H54 (cell line): ENCODE measurements at places on chromosomes 11 and 22.
A peak's percentile ranks its signal among the peaks of the same experiment; 100 is the strongest.

GRCh38 chr11:15843309-15843872 lies 513.0 kb downstream of the SOX6 start:
- no peak for DNase-seq

DNA sequence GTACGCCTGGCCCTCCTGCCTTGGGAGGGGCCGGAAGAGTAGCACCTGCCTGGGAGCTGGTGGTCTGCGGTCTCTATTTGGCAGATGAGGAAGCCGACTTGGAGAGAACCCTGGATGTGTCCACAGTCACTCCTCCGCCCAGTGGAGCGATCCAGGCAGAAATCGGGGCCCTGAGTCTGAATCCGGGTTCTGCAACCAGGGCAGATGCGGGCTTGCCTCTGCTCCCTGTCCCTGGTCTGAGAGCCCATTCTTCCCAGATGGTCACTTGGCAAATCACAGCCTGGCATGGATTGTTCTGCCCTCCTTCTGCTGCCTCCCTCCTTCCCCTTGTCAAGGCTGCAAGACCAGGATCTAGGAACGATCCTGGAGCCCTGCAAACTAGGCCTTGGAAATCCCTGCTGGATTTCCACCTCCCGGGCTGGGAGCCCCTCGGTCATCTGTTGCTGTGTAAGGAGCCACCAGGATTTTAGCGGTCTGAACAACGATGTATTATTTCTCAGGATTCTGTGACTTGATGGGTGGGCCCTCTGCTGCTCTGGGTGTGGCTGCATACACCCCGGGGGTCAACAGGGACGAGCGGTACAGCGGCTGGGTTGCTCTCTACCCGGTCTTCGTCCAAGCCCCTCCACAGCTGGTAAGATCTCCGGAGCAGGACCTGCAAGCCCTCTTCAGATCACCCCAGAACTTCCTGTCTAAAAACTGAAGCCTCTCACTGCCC lies 2.0 kb upstream of the ASCL2 start:
- DNase-seq, result no peak

- peak; percentile 82 for DNase-seq
Observed at GRCh38 chr11:69449320-69450063, 32.0 kb upstream of the LINC01488 start.

- no peak for DNase-seq
Observed at GRCh38 chr11:94988748-94989147, 15.2 kb downstream of the KDM4D start.

DNA sequence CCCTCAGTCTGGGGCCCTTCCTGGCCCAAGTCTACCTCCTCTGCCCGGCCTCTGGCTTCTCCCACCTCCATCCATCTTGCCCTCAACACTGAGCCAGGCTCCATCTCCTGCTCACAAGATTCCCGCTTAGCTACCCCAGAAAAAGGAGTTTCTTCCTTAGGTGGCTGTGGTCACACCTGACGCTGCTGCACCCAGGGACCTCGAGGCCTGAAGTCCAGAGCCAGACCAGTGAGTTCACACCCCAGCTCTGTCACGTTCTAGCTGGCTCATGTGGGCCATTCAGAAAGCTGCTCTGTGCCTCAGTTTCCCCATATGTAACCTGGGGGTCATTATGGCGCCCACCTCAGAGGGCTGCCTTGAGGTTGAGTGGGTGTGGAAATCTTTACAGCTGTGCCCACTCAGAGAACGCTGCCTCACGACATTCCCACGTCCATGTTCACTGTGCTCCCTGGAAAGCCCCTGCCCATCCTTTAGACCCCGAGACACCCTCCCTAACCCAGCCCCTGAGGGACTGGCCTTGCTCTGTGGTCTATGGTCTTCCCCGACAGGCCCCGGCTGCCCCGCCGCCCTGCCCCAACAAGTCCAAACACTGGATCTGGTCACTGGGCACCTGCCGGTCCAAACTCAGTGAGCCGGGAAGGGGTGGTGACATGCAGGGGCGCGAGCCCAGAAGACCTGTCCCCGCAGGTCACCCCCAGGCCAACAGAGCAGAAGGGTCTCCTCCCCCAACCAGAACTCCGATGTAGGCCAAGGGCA lies 9.8 kb downstream of the PLXNB2 start:
- no peak for DNase-seq

GRCh38 chr11:45599161-45599943 lies 66.1 kb downstream of the CHST1 start:
- no peak for DNase-seq

GRCh38 chr11:35723913-35724312 lies 61.3 kb downstream of the TRIM44 start:
- DNase-seq, result no peak

DNA sequence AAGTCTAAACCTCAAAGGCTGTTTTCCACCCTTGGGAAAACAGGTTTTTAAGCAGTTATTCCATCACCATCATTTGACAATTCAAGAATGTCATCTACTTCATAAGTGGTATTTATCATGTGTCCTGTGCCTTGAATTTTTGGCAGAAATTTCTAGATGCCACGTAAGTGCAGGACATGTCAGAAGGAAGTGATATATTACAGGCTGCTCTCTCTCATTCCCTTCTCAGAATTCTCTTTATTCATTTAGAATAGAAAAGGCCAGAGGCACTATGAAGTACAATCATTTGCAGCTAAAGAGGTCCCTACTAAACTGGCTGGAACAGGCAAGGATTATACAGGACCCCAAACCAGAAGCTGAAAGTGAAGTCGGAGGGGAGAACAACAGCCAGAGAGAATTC lies 11.9 kb downstream of the RBFOX2 start:
- no peak for DNase-seq

DNA sequence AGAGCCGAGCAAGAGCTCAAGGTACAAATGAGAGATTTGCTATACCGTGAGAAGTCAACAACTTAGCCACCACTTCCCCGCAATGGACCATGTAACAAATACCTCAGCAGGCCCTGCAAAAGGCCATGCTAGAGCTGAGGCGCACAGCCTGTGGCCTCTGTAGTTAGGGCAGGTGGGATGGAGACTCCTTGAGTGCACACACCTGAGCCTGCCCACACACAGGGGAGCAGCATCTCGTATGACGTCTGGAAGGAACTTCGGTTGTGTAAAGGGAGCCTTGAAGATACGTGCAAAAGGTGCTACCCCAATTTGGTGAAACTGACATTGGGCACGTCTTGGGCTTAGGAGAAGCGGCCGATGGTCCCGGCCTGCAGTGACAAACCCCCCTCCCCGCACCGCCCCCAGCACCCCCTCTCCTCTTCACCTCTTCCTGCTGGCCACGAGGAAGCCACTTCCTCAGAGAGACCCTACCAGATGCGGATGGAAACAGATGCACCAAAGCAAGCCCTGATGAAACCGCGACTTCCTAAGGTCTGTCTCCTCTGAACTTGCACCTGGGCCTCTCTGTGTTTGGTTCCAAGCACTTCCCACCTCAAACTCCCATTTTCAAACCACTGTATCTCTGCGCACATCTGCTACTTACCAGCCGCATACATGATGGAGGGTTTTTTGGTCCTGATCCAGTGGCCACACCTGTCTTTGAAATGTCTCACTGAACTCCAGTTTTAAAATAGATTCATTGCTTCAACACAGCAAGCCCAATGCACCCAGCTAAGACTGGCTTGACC lies 10.6 kb downstream of the CDPF1 start:
- no peak for DNase-seq

DNA sequence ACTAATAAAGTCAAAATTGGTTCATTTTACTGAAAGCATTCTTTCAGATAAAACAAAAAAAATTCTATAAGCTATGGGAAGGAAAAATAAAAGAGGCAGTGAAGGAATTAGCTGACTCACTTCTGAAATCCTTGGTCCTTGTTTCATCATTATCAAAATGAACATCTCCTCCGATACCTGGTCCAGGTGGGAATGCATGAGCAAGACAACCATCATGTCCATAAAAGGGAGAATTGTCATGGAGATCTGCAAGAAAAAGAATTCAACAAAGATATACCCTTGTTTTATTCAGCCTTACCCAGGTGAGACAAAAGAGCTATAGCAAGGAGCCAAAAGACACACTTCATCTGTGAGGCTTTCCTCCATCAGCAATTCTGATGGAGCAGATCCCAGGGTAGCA lies 27.2 kb downstream of the MMP10 start:
- no peak for DNase-seq

- DNase-seq, result peak; percentile 91
Observed at GRCh38 chr11:8732748-8733241, 50.2 kb downstream of the RPL27A start.

DNA sequence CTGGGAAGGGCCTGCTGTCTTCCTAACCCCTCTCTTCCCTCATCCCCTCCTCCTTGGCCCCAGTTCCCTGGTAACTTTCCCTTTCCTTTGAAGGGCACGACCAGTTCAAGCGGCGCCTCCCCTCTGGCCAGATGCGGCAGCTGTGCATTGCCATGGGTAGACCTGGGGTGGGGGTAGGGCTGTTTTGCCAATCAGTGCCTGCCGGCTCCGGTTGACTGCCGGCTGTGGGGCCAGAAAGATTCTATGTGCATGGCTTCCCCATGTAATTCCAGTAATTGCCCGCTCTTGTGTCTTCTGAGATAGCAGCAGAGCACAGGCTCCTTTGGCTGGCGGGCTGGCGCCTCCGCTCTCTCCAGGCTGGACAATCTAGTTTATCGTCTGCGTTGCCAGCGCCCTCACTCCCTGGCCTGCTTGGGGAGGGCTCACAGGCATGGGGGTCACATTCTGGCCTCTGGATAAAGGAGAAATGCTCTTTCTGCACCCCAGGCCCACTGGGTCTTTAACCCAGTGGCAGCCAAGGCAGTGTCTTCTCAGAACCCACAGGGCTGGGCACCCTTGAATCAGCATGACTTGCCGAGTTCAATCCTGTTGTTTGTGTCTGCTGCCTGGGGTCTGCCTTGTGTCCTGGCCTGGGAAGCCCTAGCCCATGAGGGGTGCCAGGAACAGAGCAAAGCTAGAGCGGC lies 9.4 kb downstream of the SIDT2 start:
- DNase-seq, result no peak

DNA sequence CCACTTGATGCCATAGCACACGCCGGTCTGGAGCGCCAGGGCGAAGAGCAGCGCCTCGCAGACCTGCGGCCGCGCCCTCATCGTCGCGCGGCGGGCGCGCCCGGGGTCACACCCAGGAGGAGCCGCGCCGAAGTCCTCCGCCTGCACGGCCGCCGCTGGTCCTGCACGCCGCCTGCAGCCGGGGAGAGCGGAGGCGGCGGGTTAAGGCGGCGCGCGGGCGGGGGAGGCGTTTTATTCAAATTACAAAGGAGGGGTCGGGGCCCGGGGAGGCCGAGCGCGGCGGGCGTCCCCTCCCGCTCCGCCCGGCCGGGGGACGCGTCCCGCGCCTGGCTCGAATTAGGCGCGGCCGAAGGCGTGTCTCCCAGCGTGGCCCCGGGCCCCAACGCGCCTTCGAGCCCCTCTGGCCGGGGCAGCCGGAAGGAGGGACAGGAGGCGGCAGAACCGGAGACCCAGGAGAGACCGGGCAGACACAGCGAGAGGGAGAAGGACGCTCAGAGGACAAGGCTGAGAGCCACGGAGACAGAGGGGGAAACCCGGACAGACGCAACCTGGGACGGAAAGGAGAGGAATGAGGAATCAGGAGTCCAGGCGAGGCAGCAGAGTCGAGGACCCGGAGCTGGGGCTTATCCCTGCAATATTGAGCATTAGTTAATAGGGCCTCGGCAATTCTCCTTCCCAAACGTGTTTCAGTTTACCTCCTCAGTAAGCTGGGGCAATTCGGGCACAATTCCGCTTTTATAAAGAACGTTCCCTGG lies at the start of gene WNT11:
TSS of gene WNT11 (minus strand) at position 176 of the 755 bp plus-strand sequence. CDS start at position 81, 95 bp downstream.
- DNase-seq, result no peak

GRCh38 chr11:38460429-38460828 lies 1862.4 kb upstream of the RAG2 start:
- DNase-seq, result no peak
